ENCODE measurements at places on chromosomes 3 and 15.

GRCh38 chr3:190903156-190903555, 40.7 kb upstream of the GMNC start:
- DNase-seq, result no peak

DNA sequence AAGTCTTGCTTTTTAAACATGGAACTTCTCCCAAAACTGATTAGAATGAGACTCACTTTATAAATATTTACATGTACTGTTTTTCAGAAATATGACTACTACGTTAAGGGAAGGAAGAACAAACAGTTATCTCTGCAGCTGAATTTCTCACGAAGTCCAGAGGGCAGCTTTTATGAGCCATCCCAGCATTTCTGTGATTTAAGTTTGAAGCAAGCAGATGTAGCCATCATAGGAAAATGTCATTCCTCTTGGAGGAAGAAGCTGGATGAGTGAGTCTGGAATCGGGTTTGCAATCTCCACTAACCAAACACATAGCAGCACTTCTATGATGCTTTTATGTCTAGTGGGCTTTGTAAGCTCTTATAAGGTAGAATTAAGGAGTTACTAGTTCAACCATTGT, 53.7 kb downstream of the SCN11A start:
- no peak for DNase-seq

- DNase-seq, result no peak
These were observed 247.0 kb upstream of the CCDC54 start for GRCh38 chr3:107130089-107130700.

DNA sequence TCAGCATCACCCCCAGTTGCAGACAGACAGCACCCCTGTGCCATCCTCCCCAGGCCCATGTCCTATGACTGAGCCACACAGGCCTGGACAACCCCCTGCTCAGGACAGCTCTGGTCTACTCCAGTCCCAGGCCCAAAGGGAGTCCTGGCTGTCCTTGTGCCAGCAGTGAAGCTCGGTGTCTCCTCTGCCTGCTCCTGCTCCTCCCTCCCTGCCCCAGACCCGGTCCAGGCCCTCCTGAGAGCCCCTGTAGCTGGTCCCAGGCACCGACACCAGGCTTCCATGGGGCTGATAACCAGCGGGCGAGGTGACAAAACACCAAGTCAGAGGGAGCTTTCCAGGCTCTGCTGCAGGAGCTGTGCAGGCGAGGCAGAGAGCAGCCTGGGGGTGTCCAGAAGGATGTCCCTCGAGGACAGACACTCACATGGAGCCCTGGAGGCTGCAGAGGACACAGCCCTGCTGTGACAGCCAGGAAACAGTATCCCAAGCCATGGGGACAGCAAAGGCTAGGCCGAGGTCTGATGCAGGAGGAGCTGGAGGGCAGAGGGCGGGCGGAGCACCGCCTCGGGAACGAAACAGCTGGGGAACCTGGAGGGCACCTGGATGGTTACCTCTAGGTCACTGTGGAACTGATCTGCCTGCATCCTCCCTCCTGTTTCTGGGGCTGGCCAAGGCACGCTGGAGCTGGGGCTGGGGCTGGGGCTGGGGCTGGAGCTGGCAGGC, 103.8 kb upstream of the PRR20G start:
- DNase-seq, result no peak

- DNase-seq, result no peak
These were observed 155.3 kb downstream of the TBL1XR1 start for GRCh38 chr3:177041730-177042551.

DNA sequence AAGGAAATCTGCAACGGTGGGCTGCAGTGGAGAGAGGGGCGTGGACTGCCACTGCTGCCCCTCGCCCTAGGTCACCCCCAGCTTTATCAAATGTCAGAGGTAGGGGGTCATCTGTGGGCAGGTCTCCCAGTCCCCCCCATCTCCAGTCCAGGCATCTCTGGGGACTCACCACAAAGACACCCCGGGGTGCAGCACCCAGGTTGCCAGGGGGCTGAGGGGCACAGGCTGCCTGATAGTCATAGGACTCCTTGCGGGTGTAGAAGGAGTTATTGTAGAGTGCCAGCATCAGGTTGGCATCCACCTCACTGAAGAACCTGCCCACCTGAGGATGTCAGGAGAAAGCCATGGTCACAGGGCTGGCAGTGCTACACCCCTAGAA, 6.5 kb upstream of the TMEM115 start:
- no peak for DNase-seq

- DNase-seq, result no peak
These were observed 239.3 kb upstream of the C2CD4B start for GRCh38 chr15:62404194-62404985.

DNA sequence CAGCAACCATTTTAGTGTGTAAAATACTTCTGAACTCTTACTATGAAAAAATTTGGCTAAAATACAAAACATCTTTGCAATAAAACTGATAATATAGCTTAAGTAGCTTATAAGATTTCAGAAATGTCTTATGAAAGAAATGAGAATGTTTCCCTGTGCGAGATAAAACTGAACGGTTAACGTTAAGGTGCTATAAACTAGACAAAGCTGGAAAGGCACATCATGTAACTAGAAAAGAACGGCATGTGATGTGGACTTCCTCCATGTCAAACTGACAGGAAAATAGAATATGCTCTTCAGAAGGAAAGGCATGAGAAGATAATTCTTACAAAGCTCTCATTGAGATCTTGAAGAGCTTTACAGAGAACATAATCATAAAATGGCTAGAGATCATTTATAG, 36.5 kb downstream of the NCK1 start:
- DNase-seq, result no peak

DNA sequence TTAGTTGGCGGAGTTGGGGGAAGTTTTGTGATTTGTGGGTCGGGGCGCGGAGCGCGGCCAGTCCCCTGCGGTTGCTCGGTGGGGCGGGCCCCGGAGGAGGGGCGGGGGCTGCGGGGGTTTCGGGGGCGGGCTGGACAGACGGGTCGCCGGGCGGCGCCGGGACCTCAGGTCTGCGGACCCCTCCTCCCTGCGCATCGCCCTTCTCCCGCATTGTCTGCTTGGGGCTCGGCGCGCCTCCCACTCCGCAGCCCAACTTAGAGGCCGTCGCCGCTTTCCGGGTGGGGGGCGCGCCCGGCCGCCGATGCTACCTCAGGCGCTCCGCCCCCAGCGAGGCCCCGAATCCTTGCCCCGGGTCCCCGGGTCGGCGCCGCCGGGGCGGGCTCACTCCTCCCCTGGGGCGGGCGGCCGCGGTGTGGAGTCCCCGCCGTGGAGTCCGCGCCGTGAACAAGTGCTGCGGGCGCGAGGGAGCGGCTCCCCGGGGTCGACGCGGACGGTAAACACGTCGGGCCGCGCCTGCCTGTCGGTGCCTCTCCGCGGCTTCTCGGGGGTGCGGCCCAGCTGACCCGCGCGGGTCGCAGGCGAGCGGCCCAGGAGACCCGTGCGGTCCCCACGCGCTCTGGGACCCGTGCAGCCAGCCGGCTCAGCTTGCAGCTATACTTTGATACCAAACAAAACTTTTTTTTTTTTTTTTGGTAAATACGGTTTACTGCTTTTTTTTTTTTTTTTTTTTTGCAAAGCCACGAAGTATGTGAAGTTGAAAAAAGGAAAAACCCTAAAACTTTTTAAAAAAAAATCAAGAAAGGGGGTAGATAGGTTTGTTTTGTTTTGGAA, 624 bp downstream of the AKAP13 start:
- DNase-seq, result no peak

GRCh38 chr3:57738391-57738790, 17.7 kb upstream of the SLMAP start:
- no peak for DNase-seq

DNA sequence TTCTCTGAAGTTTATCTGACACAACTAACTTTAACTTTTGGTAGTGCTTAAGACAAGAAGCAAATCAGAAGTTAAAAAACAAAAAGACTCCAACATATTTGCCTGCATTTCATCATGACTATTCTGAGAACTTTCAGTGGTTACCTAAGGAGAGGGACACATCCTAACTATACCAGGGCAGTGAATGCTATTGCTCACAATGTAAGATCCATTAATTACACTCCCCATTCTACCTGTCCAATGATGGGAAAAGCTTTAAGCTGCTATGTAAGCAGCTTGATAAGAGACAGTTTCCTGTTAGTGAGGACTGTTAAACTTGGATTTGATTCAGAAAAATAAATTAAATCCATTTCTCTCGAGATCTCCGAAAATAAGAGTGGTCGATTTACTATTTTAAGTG, 37.5 kb downstream of the SERPINI1 start:
- no peak for DNase-seq

DNA sequence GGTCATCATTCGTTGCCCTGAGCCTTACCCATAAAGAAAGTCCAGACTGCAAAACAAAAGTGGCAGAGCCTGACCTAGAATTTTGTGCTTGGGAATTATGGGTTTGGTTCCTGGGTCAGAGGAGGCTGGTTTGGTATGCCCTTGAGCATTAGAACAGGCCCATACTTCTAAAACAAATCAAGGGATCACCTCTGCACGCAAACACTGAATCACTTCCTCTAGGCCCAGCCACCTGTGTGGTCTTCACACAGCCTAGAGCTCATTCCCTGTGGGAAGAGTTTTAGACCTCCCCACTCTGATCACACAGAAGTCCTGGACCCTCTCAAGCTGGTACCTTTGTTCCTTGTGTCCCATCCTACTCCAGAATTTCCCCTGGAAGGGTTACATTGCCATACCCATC, 59.4 kb downstream of the B3GNT5 start:
- DNase-seq, result no peak

DNA sequence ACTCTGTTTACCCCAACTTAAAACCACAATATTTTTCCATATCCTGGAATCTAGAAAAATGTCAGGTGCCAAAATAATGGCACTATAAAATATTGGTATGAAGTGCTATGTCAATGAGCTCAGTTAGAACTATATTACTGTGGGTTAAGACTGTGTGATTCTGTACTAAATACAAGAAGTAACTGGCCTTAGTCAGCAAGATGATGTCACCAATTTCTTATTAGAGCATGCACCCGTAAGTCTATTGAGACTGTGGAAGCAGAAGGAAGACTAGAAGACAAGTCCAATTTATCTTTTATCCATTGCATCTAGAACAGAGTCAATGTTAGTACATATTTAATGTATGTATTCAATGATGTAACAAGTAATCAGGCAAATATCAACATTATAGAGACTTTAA, 25.0 kb downstream of the LRRC58 start:
- no peak for DNase-seq

GRCh38 chr3:121834157-121834670, 646 bp downstream of the IQCB1 start:
- DNase-seq, result no peak

- no peak for DNase-seq
These were observed 84.2 kb upstream of the BHLHE40 start for GRCh38 chr3:4894891-4895530.

DNA sequence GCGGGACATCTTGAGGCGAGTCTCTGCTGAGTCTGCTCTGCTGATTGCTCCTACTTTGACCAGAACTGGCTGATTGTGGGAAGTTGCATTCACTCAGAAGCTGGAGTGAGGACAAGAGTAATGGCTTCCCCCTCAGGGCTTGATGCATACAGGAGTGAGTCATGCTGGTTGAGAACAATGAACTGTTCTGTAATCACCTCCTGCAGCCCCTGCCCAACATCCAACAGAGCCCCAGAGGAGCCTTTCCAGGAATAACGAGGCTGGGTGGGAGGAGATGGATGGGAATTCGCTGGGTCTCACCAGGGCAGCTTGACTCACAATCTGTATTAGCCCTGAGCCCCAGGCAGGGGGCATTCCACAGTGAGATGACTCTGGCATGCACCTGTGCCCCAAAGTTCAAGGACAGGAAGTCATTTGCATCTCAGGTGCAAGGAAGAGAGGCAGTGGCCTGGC, 85.0 kb downstream of the RAB11A start:
- no peak for DNase-seq

- DNase-seq, result no peak
These were observed 3.5 kb downstream of the BTBD1 start for GRCh38 chr15:83063551-83063950.

GRCh38 chr3:144036498-144036897, 64.9 kb downstream of the DIPK2A start:
- DNase-seq, result no peak

- no peak for DNase-seq
These were observed 8.6 kb downstream of the SNRK start for GRCh38 chr3:43294975-43295374.

- no peak for DNase-seq
These were observed 65.6 kb downstream of the ZBTB20 start for GRCh38 chr3:115081444-115081843.

- no peak for DNase-seq
These were observed 2.6 kb downstream of the SLMAP start for GRCh38 chr3:57758686-57759085.

- no peak for DNase-seq
These were observed 80.5 kb upstream of the MEX3B start for GRCh38 chr15:82126346-82126745.

DNA sequence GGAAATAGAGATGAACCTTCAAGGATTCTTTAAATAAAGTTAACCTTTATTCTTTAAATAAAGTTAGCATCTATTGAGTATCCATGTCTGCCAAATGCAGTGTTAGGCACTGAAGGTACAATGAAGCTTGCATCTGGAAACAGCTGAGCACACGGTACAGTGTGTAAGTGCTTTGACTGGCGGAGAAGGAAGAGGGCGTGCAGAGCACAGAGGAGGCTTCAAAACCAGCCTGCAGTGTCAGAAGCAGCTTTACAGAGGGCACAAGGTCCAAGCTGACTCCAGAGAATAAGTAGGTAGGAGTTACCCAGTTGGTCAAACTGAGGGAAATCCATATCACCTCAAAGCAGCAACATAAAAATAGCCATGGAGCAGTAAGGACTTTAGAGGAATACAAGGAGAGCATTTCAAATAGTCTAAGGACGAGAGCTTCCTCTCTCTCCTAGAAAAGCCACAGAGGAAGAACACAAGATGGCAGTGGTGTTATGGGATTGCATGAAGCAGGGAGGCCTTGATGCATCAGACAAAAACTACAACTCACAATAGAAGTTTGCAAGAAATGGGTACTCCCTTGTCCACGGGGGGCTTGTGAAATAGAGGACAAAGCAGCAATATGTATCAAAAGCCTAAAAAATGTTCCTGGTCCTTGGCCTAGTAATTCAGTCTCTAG, 60.3 kb upstream of the PPP2R3A start:
- DNase-seq, result no peak

DNA sequence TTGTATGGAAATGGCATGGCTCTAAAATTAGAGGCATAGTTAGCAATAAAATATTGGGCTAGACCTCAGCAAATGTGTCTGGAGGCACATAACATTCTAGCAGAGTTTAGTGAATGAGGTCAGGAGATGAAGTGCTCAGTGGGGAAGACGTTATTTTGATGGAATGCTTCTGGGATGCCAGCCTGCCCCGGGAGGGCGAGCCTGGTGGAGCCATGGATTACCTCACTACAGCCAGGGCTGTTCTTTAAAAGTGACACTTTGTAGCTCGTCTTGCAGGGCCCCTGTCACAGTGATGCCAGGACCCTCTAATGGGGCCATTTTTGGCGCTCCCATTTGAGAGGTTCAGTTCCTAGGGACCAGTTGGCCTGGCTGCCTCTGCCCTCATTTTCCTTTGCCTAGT, 48.5 kb downstream of the PXYLP1 start:
- no peak for DNase-seq
